Muscle of back (tissue), 13 donors: ENCODE measurements at places on chromosomes 5 and 9.

DNA sequence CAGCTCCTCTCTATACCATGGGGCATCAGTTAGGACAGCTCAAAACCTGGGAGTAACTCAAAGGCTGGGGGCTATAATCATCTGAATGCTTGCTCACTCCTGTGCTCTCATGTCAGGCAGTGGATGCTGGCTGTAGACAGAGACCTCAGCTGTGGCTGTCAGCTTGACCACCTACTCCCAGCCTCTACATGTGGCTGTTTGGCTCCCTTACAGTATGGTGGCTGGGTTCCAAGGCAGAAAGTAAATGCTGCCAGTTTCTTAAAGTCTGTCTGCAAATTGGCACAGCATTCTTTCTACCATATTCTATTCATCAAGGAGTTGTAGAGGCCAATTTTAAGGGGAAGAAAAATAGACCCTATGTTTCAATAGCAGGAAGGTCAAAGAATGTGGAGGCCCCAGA lies 66.9 kb downstream of the TMC1 start:
- peak; percentile 46 for DNase-seq

DNA sequence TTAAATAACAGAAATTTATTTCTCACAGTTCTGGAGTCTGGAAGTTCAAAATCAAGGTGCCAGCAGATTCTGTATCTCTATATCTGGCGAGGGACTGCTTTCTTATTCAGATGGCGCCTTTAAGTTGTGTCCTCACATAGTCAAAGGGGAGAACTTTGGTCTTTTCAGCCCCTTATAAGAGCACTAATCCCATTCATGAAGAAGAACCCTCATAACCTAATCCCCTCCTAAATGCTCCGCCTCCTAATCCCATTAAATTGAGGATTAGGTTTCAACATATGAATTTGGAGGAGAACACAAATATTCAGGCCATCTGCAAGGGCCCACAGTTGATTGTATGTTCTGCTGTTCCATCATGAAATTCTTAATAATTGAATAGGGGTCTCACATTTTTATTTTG lies 10.8 kb upstream of the CCDC152 start:
- DNase-seq = no peak

- no peak for DNase-seq
Observed at GRCh38 chr9:137140151-137141012, 1.4 kb downstream of the GRIN1 start.

DNA sequence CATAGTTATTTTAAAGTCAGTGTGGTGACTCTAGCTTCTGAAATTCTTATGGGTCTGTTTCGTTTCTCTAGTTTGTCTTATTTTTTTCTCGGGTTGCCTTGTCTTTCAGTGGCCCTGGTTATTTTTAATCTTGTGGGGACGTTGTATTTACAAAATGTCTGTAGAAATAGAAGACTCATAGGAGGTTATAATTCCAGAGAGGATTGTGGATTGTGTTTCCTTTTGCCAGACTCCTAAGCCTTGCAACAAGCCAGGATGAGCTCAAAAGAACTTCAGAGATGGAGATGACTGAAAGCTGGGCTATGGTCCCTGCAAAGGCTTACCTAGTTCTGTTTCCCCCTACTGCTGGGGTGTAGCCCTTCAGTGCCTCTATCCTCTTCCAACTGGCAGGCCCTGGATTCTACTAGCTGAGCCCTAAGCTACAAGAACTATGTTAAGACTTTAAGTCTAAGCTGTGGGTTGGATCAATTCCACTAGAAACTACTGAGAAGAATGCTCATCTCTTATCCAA lies 32.2 kb upstream of the LECT2 start:
- DNase-seq = peak; percentile 77

- no peak for DNase-seq
Observed at GRCh38 chr5:67297376-67297775, 100.8 kb upstream of the CD180 start.

DNA sequence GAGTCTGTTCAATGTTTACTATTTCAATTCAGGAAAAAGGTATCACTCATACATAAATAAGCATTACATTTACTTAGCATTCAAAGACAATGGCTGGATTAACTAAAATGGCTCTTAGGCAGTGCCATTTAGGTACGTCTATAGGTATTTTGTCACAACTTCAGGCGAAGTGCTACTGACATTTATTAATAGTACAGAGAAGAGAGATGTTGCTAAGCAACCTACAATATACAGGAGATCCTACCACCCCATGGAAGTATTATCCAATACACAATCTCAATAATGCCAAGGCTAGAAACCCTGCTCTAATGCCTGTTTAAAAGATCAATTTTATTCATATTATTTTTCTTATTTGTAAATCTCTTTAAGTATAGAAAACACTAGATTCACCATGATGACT lies 76.0 kb downstream of the UBAP2 start:
- DNase-seq = no peak

DNA sequence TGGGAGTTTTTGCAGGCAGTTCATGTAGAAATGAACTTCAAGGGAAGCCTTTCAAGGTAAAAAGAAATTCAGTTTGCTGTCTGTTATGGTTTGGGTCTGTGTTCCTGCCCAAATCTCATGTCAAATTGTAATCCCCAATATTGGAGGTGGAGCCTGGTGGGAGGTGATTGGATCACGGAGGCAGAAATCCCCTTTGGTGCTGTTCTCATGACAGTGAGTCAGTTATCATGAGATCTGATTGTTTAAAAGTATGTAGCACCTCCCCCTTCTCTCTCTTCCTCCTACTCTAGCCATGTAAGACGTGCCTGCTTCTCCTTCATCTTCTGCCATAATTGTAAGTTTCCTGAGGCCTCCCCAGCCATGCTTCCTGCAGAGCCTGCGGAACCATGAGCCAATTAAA lies 341.4 kb downstream of the ARHGEF28 start:
- no peak for DNase-seq

GRCh38 chr5:122880749-122881148 lies 35.3 kb downstream of the SNX24 start:
- no peak for DNase-seq

DNA sequence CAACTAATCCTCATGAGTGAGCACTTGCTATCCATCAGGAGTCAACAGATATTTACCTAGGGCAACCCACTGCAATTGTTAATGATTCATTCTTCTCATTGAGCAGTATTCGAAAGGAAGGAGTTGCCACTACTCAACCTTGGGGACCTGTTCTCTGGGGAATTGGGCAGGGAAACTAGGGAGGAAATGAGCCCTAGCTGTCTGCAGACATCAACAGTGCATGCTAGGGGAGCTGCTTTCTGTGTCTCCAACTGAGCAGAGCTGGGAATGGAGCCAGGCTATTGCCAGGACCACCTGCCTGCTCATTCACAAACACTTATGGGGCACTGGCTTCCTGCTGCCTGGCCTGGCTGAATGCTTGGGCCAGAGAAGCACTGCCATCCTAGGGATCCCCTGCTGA lies 183.4 kb downstream of the TMEM38B start:
- no peak for DNase-seq

DNA sequence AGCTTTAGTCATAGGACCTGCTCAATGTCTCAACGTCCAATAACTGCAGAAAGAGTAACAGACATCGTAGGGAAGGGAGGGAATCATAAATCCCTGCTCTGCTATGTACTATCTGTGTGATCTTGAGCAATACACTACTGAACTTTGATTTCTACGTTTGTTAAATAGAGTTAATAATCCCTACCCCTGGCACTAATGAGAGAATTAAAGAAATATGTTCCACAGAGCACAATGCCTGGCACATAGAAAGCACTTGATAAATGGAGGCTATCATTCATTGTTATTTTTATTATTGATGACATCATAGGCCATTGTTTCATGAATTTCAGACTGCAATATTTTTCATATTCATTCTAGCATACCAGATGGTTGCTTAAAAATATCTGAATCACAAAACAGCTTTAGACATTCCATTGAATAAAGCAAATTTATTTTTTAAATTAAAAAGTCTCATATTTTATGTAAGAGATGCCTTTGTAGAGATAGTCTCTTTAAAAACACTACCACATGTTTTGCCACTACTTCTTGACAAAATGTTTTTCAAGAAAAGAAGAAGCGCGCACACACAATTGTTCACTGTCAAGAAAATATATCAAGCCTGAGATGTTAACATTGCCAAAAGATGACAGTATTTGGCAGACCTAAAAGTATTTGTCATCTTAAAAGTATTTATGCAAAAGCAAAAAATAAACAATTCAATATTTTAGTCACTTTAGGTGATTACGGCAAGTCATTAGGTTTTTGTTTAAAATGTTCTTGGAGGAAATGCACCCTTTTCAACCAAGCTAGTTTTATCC lies 108.5 kb downstream of the EBF1 start:
- peak; percentile 64 for DNase-seq

GRCh38 chr9:117707561-117707960 lies 3.4 kb downstream of the TLR4 start:
- no peak for DNase-seq

GRCh38 chr9:28882529-28882928 lies 1309.2 kb upstream of the C9orf72 start:
- no peak for DNase-seq

DNA sequence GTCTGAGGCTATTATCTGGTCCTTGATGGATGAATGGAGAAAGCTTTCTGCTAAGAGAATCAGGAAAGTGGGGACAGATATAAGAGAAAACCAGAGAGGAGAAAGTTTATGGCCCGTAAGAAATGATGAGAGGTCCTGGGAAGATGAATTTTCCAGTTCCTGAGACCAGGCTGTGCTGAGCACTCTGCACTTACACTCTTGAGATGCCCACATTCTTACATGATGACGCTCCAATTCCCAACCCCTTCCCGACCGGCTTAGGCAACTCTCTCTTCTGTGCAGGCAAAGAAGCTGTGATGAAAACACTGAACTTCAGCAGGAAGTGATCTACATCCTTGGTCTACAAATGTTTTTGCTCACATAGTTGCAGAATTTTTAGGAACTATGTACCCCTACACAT lies 417.0 kb downstream of the ARHGEF28 start:
- no peak for DNase-seq

DNA sequence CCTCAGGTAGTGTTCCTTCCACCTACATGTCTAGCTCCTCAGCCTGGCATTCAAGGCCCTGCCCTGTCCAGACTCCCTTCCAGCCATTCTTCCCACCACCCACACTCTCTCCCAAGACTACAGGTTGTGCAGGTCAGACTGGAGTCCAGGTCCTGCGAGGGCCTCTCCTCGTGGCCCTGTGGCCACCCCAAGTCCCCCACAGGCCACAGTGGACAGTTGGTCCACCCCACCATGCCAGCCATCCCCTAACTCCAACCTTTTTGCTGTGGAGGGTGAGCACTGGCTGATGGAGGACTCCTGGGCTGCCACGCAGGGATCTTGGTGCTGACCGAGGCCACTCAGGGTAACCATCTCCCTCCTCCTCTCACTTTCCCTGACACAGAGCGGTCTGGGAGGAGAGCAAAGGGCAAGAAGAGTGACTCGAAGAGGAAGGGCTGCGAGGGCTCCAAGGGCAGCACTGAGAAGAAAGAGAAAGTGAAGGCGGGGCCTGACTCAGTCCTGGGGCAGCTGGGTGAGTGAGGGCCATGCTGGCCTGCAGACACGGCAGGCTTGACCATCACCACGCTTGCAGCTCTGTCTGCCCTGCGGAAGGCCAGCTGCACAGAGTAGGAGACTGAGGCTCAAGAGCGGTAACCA lies 51.0 kb downstream of the JADE2 start:
- DNase-seq = no peak

GRCh38 chr9:104871961-104872527 lies 55.9 kb downstream of the ABCA1 start:
- no peak for DNase-seq

- DNase-seq = no peak
Observed at GRCh38 chr5:138661991-138662434, 86.8 kb upstream of the HSPA9 start.

- no peak for DNase-seq
Observed at GRCh38 chr9:27022920-27023319, 17.4 kb upstream of the LRRC19 start.

DNA sequence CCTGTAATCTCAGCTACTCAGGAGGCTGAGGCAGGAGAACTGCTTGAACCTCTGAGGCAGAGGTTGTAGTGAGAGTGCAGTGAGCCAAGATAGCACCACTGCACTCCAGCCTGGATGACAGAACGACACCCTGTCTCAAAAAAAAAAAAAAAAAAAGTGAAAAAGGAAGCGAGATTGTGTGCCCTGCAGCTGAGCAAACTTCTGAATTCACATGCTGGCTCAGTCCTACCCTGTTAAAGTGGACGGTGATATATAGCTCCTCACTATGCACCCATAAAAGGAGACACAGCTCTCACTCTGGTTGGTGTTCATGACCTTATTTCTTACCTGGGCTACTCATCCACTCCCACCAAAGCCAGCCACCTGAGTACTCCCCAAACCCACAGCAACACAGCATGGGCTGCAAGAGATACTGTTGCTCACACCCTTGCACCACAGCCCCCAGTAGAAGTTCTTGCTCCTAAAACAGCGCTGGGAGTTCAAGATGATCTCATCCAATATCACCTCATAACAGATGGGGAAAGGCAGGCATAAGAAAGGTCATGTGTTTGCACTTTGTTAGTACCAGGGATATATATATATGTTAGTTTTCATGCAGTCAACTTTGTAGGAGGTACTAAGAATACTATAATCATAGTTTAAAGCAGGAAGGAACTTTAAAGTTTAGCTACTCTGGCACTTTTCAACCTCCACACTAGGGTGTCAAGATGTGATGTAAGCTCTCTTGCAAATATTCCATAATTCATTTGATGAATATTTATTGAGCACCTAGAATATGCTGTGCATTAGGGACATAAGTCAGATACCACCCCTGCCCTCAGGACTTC lies 4.0 kb downstream of the TTLL11 start:
- no peak for DNase-seq

GRCh38 chr5:34455098-34455497 lies 201.0 kb upstream of the RAI14 start:
- no peak for DNase-seq

- peak; percentile 69 for DNase-seq
Observed at GRCh38 chr9:110537841-110538646, 41.5 kb downstream of the SVEP1 start.

DNA sequence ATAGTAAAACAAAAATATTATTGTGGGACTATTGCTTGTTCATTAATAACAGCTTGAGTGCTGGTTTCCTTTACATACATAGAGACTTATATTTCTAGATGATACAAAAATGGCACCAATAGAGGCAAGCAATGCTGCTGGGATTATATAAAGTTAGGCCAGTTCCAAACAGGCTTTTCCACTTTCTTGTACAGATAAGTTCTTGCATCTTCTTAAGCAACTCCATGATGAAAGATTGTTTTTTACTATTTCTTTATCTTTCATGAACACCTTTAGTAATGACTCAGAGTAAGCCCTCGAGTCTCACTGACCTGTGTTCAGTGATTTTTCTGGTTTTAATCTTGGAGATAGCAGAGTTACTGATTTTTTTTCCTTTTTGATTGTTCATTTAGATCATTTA lies 324.4 kb downstream of the PRR16 start:
- no peak for DNase-seq

GRCh38 chr5:104967806-104968410 lies 1405.3 kb upstream of the NUDT12 start:
- no peak for DNase-seq

GRCh38 chr5:175418251-175418650 lies 25.7 kb downstream of the DRD1 start:
- DNase-seq = no peak

DNA sequence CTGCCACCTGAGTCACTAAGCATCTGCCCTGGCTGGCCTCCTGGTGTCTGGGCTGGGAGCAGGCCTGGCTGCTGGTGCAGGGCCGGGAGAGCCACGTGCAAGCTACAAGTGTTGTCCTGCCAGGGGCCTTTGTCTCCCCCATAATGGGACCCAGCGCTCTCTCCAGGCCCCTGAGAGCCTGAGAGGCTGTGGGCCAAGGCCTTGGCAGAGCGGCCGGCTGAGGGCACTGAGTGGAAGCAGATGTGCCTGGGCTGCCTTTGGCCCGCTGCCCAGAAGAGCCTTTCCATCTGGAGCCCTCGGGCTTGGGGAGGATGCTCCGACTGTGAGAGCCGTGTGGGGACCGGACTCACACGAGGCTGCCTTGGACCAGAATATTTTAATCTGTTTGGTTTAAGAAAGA lies 185.5 kb downstream of the RGS3 start:
- peak; percentile 75 for DNase-seq
